ENCODE measurements at places on chromosomes 7 and 10.
A peak's percentile ranks its signal among the peaks of the same experiment; 100 is the strongest.

GRCh38 chr7:139842401-139843210, 13.5 kb downstream of the TBXAS1 start:
- DNase-seq: no peak

DNA sequence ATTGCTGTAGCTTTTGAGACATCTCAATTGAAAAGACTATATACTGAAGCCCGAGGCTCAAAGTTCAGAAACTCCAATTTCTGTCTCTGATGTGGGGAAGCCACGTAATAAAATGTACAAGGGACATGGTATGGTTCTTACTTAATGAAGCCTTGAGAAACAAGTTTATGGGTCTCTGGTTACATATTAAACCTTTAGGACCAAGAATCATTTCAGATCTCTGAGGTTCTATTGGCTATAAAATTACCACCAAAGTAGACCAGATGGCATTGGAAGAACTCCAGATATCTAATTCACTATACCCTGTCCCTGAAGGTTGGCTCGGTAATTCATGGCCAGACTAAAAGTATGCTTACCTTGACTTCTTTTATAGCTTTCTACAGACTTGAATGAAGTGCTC, 23.7 kb downstream of the STAMBPL1 start:
- no peak for DNase-seq

DNA sequence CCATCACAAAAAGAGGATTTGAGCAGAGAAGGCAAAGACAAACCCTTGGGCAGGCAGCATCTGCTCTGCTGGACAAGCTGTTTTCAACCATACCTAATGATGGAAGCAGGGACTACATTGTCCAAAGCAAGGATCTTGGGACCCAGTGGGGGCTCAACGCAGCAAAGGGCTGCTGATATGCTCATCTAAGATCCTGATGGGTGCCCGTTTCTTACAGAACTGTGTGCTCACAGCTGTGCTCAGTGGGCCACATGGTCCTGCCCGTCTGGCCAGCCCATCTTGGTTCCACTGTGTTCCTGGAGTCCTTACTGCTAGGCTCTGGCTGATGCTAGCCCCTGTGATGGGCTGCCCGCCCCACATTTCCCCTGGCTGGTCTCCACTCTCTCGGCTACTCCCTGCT, 36.1 kb downstream of the GPRIN2 start:
- no peak for DNase-seq

DNA sequence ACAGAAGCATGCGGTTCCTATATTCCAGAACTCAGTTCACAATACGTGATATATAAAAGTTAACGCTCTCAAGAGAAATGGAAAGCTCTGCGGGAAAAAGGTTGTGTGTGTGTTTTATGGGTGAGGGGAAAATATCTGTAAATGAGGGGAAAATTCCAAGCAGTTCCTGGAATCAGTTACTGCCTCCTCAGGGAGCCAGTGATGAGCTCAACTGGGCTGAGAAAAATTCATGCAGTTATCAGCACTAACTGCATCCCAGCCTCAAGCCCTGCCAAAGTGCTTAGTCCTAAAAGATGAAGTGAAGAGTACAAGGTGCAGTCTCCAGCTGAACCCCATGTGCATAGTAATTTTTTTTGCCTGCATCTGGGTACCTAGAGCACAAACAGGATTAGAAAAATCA, 191.9 kb downstream of the CDK14 start:
- no peak for DNase-seq

- DNase-seq: peak; percentile 36
Measured at GRCh38 chr10:11397980-11398580, 213.4 kb downstream of the USP6NL start.

DNA sequence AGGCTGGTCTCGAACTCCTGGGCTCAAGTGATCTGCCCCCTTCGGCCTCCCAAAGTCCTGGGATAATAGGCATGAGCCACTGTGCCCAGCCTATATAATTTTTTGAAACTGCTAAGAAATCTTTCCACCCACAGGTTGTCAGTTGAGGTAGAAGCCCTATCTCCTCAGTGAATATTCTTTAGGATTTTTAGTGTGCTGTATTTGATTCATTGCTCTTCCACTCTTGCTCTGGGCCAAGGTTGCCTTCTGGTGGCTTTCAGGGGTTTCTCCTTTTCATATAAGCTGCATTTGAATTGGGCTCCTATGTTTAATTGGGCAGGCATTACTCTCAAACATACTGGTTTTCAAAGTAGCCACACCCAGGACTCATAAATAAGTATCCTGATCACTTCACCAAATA, 931.2 kb downstream of the GATA3 start:
- no peak for DNase-seq

GRCh38 chr7:7565746-7566650, 686 bp upstream of the MIOS start:
- no peak for DNase-seq

DNA sequence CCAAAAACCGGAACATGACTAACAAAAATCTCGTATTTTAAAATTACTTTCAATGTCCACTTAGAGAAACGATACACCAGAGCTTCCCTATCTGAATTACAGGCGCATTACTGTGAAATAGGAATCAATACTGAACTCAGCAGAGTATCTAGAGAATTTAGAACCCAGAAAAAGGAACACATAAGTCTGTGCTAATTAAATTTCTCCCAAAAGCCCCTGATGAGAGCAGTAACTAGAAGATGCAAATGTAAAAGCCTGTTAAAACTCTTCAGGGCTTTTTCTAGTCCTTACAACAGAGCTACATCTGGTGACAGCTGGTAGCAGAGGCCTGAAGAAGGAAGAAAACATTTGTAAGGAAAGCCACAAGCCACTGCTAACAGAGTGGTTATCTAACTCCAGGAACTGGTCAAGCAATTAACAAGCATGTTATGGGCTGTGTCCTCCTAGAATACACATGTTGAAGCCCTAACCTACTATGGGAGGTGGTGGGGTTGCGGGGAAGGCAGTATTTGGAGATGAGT, 24.2 kb downstream of the ITIH5 start:
- no peak for DNase-seq

- DNase-seq: peak; percentile 89
Measured at GRCh38 chr10:78255796-78256638, 222.4 kb downstream of the RPS24 start.

GRCh38 chr10:122768389-122768745, 68.7 kb upstream of the C10orf120 start:
- no peak for DNase-seq

- no peak for DNase-seq
Measured at GRCh38 chr10:71206911-71207310, 5.5 kb upstream of the UNC5B start.

GRCh38 chr7:90530263-90530662, 60.8 kb downstream of the PTTG1IP2 start:
- DNase-seq: no peak

DNA sequence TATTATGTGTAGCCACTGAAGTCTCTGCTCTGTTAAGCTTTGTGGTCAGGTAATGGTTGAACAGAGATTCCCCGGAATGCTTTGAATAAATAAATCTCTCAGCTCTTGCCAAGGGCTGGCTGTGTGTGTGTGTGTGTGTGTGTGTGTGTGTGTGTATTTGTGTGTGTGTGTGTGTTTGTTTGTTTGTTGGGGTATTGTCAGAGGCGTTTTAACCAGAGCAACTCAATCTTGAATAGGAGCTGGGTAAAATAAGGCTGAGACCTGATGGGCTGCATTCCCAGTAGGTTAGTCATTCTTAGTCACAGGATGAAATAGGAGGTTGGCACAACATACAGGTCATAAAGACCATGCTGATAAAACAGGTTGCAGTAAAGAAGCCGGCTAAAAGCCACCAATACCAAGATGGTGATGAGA, 256.2 kb upstream of the CACNA2D1 start:
- DNase-seq: no peak

GRCh38 chr10:90741926-90742565, 115.8 kb downstream of the HTR7 start:
- DNase-seq: no peak

DNA sequence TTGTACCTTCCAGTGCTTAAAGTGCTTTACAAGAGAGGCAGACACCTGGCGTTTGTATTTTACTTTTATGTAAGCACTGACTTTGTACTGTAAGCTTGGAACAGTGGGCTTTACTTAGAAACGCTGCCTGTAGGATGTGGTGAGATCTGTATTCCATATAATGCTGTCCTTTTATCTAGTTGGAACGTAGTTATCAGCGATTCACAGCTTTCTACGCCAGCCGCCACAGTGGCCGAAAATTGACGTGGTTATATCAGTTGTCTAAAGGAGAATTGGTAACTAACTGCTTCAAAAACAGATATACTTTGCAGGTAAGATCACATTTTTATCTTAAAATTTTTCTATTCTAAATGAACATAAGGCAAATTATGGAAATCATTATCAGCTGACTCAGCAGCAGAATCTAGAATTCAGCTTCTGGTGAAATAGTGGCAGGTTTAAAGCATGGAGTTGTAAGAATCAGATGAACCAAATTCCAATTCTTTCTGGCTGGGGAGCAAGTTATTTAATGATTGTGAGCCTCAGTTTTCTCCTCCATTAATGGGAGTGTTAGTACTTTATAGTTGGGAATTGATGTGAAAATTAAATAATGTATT, 91.5 kb downstream of the CUL1 start:
- no peak for DNase-seq

DNA sequence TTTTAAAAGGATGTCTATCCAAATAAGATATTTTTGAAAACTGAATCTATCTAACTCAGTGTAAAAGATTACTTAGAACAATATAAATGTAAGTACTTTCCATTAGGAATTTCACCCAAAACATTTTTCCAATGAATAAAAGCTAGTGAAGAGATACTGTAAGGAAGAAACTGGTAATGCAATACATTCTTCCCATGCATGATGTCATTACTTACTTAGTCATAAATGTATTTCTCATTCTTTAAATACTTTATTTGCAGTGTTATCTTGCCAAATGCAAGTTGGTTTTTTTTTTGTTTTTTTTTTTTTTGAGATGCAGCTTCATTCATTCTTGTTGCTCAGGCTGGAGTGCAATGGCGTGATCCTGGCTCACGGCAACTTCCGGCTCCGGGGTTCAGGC, 265.6 kb downstream of the PHF14 start:
- DNase-seq: no peak
